ENCODE measurements at places on chromosomes 2 and 18. TPM values are rescaled to one million over a fixed set of nuclear protein-coding genes. Genes with fewer than 3 reads are reported as not detected.

SPP2 gene
- not detected for total RNA-seq

DNA sequence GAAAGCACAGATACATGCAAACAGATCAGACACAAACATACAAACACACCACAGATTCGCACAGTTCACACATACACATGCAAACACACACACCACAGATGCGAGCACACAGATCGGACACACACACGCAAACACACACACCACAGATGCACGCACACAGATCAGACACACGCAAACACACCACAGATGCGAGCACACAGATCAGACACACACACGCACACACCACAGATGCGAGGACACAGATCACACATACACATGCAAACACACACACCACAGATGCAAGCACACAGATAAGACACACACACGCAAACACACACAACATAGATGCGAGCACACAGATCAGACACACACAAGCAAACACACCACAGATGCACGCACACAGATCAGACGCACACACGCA is 149.0 kb downstream of the PXDN start:
- H3K27me3 ChIP-seq: no peaks in the 10 kb centered on the region
- no peak overlapping the region for H3K27ac ChIP-seq
- H3K36me3 ChIP-seq: no peaks in the 10 kb centered on the region
- DNase-seq: peak; percentile 38

DNA sequence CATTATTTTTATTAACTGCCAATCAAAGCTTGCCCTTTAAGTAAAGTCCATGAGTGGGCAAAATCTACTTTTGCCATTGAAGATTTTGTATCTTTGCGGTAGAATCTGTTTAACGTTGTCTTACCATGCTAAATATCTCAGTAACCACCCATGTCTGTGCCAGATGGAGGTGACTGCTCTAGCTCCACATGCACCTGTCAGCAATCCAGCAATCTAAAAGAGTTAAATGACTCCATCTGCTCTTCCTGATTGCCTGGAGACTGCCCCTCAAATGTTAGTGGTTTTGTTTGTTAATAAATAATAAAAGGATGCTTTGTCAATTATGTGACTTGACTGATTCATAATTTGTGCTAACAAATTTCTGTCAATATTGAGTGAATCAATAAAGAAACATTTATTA is 141.7 kb downstream of the RBM43 start:
- no peak overlapping the region for H3K27ac ChIP-seq
- no peak overlapping the region for H3K4me3 ChIP-seq
- H3K4me1 ChIP-seq: no peaks in the 10 kb centered on the region
- no peak for DNase-seq
- H3K27me3 ChIP-seq: no peaks in the 10 kb centered on the region
- no peaks in the 10 kb centered on the region for H3K36me3 ChIP-seq

GRCh38 chr18:4441098-4441497 is 14.0 kb downstream of the DLGAP1 start:
- no peak for DNase-seq
- no peak overlapping the region for H3K4me3 ChIP-seq
- H3K36me3 ChIP-seq: peaks cover 8% of the 10 kb centered on the region
- no peak overlapping the region for H3K27ac ChIP-seq
- H3K27me3 ChIP-seq: no peaks in the 10 kb centered on the region
- H3K4me1 ChIP-seq: no peaks in the 10 kb centered on the region

DNA sequence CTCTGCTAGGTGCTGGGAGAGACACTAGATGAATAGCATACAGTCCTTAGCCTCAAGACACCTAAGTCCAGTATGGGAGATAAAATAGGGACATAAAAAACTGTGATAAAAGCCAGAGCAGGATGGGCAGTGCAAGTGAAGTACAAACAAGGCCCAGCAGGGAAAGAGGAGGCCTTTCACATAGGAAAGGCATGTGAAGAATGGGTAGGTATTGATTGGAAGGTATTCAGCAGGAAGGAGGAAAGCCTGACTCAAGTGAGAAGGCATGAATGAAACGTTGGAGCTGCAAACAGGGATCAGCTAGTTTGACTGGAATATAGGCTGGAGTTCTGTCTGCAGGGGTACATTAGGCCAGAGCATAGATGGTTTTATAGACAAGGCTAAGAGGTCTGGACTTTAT is 11.0 kb upstream of the CXCR4 start:
- H3K27ac ChIP-seq: no peak overlapping the region
- H3K4me3 ChIP-seq: no peak overlapping the region
- peaks cover 30% of the 10 kb centered on the region for H3K4me1 ChIP-seq

GPBAR1 gene
- 0.18 TPM for total RNA-seq

DNA sequence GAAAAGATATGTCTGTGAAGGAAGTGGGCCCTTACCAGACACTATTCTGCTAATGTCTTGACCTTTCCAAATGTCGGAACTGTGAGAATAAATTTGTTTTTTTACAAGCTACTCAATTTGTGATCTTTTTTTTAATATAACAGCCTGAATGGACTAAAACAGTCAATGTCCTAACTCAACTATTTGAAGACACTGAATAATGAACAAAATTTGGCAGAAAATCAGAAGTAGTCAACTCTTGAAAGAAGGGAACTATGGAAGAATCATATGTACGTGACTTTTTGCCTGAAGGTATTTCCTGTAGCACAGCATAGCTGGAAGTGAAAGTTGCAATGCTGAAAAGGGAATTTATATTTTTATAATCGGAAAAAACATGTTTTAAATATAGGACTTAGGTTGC is 351.8 kb upstream of the TFPI start:
- no peaks in the 10 kb centered on the region for H3K4me1 ChIP-seq
- H3K36me3 ChIP-seq: no peaks in the 10 kb centered on the region
- no peak overlapping the region for H3K4me3 ChIP-seq
- no peaks in the 10 kb centered on the region for H3K27me3 ChIP-seq
- no peak overlapping the region for H3K27ac ChIP-seq
- no peak for DNase-seq

FBXO15 gene
- total RNA-seq: 3.0 TPM

- H3K4me3 ChIP-seq: no peak overlapping the region
- no peaks in the 10 kb centered on the region for H3K4me1 ChIP-seq
- no peaks in the 10 kb centered on the region for H3K27me3 ChIP-seq
- DNase-seq: no peak
- no peaks in the 10 kb centered on the region for H3K36me3 ChIP-seq
Measured at GRCh38 chr2:165328272-165328671, 89.1 kb downstream of the SCN2A start.

- no peaks in the 10 kb centered on the region for H3K27me3 ChIP-seq
- no peak overlapping the region for H3K4me3 ChIP-seq
- peaks cover 5% of the 10 kb centered on the region for H3K36me3 ChIP-seq
- H3K27ac ChIP-seq: no peak overlapping the region
- no peak for DNase-seq
Measured at GRCh38 chr18:29154196-29154757, 977.3 kb upstream of the CDH2 start.

- DNase-seq: no peak
- H3K36me3 ChIP-seq: no peaks in the 10 kb centered on the region
- H3K27me3 ChIP-seq: no peaks in the 10 kb centered on the region
- no peak overlapping the region for H3K4me3 ChIP-seq
- H3K4me1 ChIP-seq: no peaks in the 10 kb centered on the region
Measured at GRCh38 chr18:30970196-30970816, 72.2 kb downstream of the DSC3 start.

- H3K36me3 ChIP-seq: peaks cover 7% of the 10 kb centered on the region
- H3K4me3 ChIP-seq: no peak overlapping the region
- no peak for DNase-seq
Measured at GRCh38 chr2:235569837-235570236, 76.0 kb downstream of the AGAP1 start.

PIEZO2 gene
- total RNA-seq: 12.1 TPM

GRCh38 chr2:16162491-16163040 is 222.2 kb downstream of the MYCN start:
- no peak overlapping the region for H3K27ac ChIP-seq
- no peaks in the 10 kb centered on the region for H3K27me3 ChIP-seq
- DNase-seq: peak; percentile 13
- no peaks in the 10 kb centered on the region for H3K36me3 ChIP-seq
- H3K4me3 ChIP-seq: no peak overlapping the region
- peaks cover 6% of the 10 kb centered on the region for H3K4me1 ChIP-seq

DSC3 gene
- 0.41 TPM for total RNA-seq

ZNF396 gene
- total RNA-seq: 5.6 TPM

- H3K36me3 ChIP-seq: no peaks in the 10 kb centered on the region
- H3K4me1 ChIP-seq: peaks cover 12% of the 10 kb centered on the region
- H3K27me3 ChIP-seq: no peaks in the 10 kb centered on the region
Measured at GRCh38 chr2:190698895-190699294, 50.0 kb downstream of the NAB1 start.

DNA sequence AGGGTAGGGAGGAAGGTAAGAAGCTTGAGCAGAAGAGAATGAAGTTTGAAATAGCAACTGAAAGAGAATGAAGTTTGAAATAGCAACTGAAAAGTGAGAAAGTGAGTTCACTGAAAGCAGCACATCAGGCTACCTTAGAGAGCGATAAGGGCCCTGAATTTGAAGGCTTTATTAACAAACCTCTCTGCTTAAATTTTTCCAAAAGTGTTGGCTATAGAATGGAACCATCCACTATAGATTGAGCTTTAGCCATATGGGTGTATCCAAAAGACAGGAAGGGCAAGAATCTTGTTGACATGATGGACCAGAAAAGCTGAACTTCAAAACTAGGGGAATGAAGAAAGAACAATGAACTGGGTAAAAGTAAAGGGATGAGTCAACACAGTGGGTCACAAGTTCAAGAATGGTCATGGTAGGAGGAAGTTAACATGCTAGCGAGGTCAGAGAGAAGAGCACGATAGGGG is 122.5 kb downstream of the ASXL3 start:
- H3K4me1 ChIP-seq: no peaks in the 10 kb centered on the region
- no peak overlapping the region for H3K4me3 ChIP-seq
- H3K27me3 ChIP-seq: peaks cover 59% of the 10 kb centered on the region
- no peaks in the 10 kb centered on the region for H3K36me3 ChIP-seq
- DNase-seq: no peak
- H3K27ac ChIP-seq: no peak overlapping the region

- no peaks in the 10 kb centered on the region for H3K4me1 ChIP-seq
- H3K36me3 ChIP-seq: no peaks in the 10 kb centered on the region
- no peaks in the 10 kb centered on the region for H3K27me3 ChIP-seq
- no peak for DNase-seq
- H3K4me3 ChIP-seq: no peak overlapping the region
Measured at GRCh38 chr2:7118606-7119131, 201.5 kb downstream of the RNF144A start.

- H3K27me3 ChIP-seq: no peaks in the 10 kb centered on the region
- no peak overlapping the region for H3K4me3 ChIP-seq
- peak overlapping the region; percentile 59 for H3K27ac ChIP-seq
- H3K4me1 ChIP-seq: peaks cover 29% of the 10 kb centered on the region
Measured at GRCh38 chr2:101762451-101763171, 65.1 kb downstream of the MAP4K4 start.

DNA sequence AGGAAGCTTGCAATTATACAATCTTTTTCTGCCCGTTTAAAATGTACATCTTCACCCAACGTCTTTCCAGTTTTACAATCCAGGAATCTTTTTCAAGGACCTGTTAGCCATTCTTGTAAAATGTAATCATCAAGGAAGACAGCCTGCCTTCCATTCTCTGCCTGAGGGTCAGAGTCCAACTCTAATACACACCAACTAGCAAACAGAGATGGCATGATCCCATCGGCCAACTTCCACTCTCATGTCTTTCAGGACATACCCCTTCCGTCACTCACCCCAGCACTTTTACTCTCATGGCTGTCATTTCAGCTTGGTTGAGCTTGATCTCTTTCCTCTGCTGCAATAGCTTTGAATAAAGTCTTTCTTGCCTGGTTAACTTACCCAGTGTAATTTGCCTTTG is 172.5 kb upstream of the NETO1 start:
- no peaks in the 10 kb centered on the region for H3K36me3 ChIP-seq
- no peak for DNase-seq
- peak overlapping the region; percentile 12 for H3K4me3 ChIP-seq
- peaks cover 13% of the 10 kb centered on the region for H3K4me1 ChIP-seq
- H3K27ac ChIP-seq: no peak overlapping the region

NEU2 gene
- total RNA-seq: not detected

- H3K4me1 ChIP-seq: no peaks in the 10 kb centered on the region
- H3K36me3 ChIP-seq: no peaks in the 10 kb centered on the region
Measured at GRCh38 chr2:181444654-181445053, 12.5 kb upstream of the ITGA4 start.

ABCG5 gene
- total RNA-seq: not detected

GRCh38 chr2:165572151-165572550 is 102.7 kb downstream of the CSRNP3 start:
- no peaks in the 10 kb centered on the region for H3K27me3 ChIP-seq
- H3K27ac ChIP-seq: peak overlapping the region; percentile 89
- DNase-seq: no peak
- no peak overlapping the region for H3K4me3 ChIP-seq
- peaks cover 3% of the 10 kb centered on the region for H3K4me1 ChIP-seq
- no peaks in the 10 kb centered on the region for H3K36me3 ChIP-seq

DNA sequence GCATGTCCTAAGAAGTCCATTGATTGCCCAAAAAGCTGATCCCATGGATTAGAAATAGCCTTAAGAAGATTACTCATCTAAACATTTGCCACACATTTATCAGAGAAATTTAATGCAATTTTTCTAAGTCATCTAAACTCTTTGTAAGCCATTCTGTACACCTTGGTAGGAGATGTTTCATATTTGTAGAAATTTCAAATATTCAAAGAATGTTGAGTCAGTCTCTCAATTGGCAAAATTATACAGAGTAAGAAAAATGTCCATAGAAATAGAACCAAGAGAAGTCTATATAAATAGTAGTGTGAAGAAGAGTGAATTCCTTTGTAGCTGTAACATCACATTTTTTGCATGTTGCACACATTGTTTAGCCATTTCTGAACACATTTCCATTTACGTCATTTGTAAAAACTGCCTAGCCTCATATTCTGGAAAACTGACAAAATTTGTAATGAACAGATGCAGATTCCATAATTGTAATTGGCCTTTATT is 128.6 kb downstream of the MSTN start:
- H3K36me3 ChIP-seq: no peaks in the 10 kb centered on the region
- no peak overlapping the region for H3K27ac ChIP-seq
- H3K27me3 ChIP-seq: no peaks in the 10 kb centered on the region
- no peak overlapping the region for H3K4me3 ChIP-seq
- DNase-seq: no peak

- H3K4me3 ChIP-seq: no peak overlapping the region
- H3K27ac ChIP-seq: no peak overlapping the region
- H3K27me3 ChIP-seq: no peaks in the 10 kb centered on the region
- DNase-seq: no peak
- no peaks in the 10 kb centered on the region for H3K4me1 ChIP-seq
Measured at GRCh38 chr2:16813593-16813992, 148.0 kb upstream of the CYRIA start.

- DNase-seq: no peak
- no peak overlapping the region for H3K27ac ChIP-seq
- peaks cover 2% of the 10 kb centered on the region for H3K36me3 ChIP-seq
- no peaks in the 10 kb centered on the region for H3K4me1 ChIP-seq
- H3K4me3 ChIP-seq: no peak overlapping the region
- H3K27me3 ChIP-seq: no peaks in the 10 kb centered on the region
Measured at GRCh38 chr2:69470911-69471310, 33.7 kb upstream of the NFU1 start.

DNA sequence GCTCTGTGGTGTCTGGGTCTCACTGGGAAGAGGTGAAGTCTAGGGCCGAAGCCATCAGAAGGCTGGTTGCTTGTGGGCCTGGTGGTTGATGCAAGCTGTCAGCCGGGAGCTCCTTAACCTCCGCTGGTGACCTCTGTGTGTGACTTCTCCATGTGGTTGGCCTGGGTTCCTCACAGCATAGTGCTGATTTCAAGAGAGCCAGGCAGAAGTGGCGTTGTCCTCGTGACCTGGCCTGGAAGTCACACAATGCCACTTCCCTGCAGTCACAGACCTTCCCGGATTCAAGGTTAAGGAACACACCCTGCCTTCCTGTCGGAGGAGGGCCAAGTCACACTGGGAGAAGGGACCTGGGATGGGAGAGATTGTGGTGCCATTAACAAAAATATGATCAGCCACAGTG is 303.7 kb upstream of the HS6ST1 start:
- H3K27ac ChIP-seq: no peak overlapping the region
- H3K4me1 ChIP-seq: no peaks in the 10 kb centered on the region
- no peak overlapping the region for H3K4me3 ChIP-seq
- DNase-seq: no peak

All from endodermal cell (in vitro differentiated cells).